NCI-H1092 (cell line): ENCODE measurements at places on chromosomes 4 and X.

GRCh38 chr4:71188156-71188640, 150.6 kb upstream of the SLC4A4 start:
- no peak for DNase-seq

DNA sequence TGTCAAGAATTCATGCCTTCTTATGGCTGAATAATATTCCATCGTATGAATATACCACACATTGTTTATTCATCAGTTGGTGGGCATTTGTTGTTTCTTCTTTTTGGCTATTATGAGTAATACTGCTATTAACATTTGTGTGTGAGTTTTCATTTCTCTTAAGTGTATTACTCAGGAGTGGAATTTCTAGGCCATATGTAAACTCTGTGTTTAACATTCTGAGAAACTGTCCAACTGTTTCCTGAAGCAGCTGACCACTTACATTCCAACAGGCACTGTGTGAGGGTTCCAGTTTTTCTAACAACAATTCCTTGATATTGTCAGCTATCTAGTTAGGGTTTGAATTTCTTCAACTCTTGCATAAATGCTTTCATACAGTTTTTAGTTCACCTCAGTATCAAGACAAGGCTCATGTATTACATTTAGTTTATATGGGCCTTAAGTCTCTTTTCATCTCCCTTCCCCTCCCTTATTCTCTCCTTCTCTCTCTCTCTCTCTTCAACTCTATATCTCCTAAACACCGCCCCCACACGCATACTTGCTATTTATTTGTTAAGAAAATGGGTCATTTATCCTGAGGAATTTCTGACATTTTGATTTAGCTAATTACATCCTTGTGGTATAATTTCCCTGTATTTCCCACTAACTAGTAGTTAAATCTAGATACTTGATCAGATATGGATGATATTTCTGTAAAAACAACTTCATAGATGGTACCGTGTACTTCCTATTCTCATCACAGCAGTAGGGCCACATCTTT, 77.4 kb downstream of the WDR19 start:
- no peak for DNase-seq

- peak; percentile 18 for DNase-seq
Measured at GRCh38 chr4:159764343-159764952, 661.6 kb downstream of the RAPGEF2 start.

DNA sequence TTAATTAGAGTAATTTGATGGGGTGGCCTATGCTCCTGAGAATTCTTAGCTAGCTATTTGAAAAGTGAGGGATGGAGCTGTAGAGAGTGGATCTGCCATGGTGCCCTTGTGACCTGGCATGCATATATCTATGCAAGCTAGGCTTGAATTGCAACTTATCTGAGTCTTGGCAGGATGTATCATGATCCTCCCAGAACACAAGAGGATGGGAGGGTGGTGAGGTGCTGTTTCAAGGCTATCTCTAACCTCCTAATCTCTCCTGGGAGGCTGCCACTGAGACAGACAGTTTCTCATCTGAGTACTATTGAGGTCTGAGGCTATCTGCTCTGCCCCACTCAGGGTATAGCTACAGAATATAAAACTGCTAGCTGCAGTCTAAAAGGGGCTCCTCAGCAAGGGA, 56.6 kb downstream of the BRCC3 start:
- DNase-seq, result no peak

DNA sequence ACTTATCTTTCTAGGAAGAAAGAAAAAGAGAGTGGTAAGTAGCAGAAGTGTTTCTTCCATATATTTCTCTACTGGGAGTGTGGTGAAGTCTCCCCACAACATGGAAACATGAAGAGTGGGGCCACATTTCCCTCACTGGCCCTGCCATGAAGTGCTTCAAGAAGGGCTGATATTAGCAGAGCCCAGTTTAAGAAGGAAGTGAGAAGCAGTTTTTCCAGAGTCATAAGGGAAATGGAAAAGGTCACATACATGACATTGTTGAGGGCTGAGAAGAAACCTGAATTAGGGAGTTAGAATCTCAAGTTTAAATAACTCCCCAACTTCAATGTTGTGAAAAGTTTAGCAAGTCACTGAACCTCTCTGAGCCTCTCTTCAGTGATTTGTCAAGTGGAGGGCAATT, 171.9 kb upstream of the RBPJ start:
- no peak for DNase-seq

- no peak for DNase-seq
Measured at GRCh38 chr4:186700746-186701145, 22.9 kb downstream of the FAT1 start.

GRCh38 chr4:7909463-7910262, 30.0 kb downstream of the AFAP1 start:
- DNase-seq, result no peak

DNA sequence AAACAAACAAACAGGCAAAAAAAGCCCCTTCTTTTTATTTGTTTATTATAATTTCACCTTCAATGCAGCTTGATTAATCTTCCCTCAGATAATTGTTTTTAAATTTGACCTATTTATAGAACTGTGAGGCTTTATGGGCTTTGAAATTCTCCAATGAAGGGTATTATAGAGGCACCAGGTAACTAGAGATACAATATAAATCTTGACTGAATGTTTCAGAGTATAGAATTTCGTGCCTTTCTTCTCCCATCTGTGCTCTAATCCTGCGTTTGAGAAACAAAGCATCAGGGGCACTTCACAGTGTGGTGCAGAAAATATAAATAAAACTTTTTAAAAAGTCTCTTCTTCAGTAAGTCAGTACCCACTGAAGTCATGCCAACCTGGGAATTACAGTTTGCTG, 120.9 kb downstream of the ANKRD50 start:
- no peak for DNase-seq

DNA sequence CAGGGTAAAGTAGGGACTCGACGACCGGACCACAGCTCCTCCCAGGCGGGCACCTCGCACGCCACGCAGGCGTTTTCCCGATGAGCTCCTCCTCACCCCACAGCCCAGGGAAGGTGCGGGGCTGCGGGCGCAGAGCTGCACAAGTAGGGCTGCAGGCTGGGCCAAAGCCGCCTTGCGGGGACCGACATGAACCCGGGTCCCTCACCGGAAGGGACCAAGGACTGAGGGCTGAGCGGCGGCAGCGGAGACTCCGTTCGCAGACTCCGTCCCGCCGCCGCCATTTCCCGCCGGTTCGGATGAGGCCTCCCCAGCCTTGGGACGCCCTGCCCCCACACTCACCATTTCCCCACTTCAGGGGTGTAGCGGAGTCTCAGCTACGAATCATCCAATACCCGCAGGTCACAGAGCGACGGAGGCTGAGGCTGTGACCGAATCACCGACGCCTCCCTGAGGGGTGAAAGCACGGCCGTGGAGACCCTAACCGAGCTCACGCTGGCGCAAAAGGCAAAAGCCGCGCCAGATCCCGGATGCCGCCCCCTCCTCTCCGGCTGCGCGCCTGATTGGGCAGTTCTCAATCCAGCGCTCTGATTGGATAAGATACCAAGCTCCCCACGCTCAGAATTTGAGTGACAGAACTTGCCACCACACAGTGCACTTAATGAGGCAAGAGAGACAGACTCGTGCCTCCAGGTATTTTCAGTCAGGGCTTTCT, at the start of gene ZNF732:
Gene ZNF732 (minus strand): TSS at position 506 of the 712 bp plus-strand sequence. CDS start 164 bp downstream, at position 342.
- peak; percentile 48 for DNase-seq

DNA sequence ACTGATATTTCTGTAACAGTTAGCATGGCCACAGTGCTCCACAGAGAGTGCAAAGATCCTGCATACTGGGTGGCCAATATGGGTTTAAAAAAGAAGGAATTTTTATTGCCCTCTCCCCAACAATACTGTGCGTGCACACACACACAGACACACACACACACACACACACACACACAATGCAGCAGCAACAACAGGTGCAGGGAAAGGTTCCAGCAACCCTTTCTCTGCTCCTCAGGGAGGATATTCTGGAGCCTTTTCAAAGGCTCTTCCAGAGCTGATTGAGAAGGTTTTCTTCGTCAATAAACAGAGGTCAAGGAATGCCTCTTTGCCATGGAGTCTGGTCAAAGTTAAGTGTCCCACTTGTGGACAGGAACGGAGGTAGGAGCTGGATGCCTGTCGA, 84.8 kb upstream of the ZFP42 start:
- no peak for DNase-seq

GRCh38 chr4:5510504-5510903, 197.9 kb downstream of the EVC2 start:
- no peak for DNase-seq

DNA sequence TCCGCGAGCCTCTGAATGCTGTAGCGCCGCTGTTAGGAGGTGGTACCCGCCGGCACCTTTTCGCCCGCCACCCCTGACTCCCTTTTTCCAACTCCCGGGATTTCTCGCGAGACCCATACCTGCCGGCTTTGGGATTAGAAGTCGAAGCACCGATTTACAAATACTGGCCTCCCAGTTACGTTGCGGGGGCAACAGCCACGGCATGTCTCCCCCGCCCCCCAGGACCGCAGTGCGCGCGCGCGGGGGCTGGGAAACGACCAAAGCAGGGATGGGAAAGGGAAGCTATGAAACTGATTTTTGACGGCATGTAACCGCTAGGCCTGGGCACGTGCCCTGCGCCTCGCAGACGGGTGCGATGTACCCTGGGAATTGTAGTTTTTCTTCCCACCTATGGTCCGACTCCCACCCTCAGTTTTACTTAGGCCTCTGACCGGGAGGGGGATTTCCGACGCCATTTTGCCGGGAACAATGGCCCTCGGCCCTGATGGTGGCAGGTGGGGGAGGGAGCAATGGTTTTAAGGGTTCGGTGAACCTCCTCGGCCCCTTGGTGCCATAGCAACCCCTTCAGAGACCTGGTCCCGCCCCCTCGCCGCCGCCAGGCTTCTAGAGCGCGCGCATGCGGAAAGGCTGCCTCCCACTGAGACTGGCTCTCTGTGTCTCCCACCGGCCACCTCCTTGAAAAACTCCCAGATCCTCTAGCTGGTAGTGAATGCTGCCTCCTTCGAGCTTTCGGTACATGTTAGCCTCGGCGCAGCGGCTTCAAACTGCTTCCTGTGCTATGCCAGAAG, 772 bp upstream of the WNK3 start:
- DNase-seq, result peak; percentile 89

- DNase-seq, result no peak
Measured at GRCh38 chr4:116880625-116881024, 204.8 kb downstream of the TRAM1L1 start.

DNA sequence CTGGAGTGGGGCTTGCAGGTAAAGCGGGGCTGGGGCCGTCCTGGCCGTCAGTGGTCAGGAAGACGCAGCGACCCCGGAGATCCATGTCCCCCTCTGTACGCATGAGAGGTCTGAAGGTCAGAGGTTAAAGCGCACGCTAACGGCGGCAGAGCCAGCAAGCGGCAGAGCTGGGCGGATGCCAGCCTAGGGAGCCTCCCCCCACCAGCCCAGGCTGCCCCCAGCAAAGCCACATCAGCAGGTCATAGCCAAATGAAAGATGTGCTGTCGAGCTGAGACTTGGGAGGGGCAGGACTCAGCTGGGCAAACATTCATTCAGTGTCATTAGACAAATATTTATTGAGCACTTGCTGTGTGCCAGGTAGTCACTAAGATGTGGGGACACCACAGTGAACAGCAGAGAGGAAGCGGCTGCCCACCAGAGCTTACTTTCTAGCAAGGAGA, 593 bp upstream of the JAKMIP1 start:
- no peak for DNase-seq

GRCh38 chr4:101256222-101256621, 91.1 kb downstream of the PPP3CA start:
- peak; percentile 55 for DNase-seq

DNA sequence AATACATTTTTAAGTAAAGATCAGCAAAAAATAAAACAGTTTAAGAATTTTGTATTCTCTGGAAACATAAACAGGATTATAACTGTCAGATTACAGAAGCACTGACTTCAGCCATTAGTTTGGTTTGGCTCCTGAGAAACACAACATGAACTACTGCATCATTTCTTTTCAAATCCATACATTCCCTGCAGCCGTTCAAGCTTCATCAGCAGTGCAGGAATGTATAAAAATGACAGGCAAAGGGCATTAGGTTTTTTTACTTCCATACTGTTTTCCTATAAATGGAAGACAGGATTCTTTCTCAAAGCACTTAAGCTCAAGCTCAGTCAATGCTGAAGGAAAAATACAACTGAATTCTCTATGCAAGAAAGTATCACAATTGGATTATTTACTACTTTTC, 4.2 kb upstream of the MAB21L2 start:
- no peak for DNase-seq

DNA sequence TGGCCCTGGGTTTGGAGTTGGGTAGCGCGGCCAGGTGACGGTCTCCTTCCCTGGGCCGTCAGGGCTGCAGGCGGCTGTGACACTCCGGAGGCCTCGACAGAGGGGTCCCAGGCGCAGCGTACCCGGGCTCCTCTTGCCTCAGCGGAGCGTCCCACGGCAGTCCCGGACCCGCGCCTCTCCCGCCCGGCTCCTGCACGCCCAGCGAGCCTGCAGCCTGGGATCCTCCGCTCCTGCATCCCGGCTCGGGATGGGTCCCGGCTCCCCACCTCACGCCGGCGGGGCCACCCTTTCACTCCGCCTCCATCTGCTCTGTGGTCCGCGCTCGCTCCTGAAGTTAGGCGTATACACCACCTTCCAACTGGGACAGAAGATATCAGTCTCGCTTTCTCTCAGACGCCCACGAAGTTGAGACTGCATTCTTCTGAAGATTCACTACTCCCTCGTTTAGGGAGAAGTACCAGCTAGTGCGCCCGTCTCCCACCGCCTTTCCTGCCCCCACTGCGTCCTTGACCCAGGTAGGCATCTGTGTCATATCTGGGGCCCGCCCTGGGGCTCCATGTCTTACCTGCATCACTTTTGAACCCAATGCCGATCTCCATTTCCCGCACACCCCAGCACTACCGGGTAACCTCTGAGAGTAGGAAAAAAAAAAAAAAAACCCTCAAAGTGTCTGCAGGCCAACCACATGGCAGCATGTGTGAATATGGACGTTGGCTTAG, 32.3 kb upstream of the KDR start:
- no peak for DNase-seq

DNA sequence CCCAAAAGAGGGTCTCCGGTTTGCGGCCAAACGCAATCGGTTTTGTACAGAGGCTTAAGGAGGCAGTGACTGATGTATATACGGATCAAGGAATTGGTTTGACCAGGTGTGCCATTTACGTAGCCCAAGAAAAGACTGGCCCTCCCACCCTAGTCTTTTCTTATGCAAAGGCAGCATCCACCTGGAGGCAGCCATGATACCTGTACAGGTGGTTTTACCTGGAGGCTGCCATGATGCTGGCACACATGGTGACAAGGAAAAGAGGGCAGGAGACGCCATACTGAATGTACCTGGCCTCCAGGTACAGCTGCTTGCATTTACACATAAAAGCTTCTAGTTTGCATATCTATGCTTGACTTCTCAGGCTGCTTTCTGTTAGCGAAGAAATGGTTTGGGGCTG, 917.7 kb upstream of the INTU start:
- DNase-seq, result no peak

GRCh38 chr4:114595207-114595606, 3.4 kb upstream of the UGT8 start:
- no peak for DNase-seq

- no peak for DNase-seq
Measured at GRCh38 chr4:60938621-60939020, 261.5 kb upstream of the ADGRL3 start.

GRCh38 chrX:122625821-122626220, 558.3 kb upstream of the GRIA3 start:
- DNase-seq, result no peak
